Iris pigment epithelial cell (primary cell): ENCODE measurements at places on chromosomes 2 and 18.

DNA sequence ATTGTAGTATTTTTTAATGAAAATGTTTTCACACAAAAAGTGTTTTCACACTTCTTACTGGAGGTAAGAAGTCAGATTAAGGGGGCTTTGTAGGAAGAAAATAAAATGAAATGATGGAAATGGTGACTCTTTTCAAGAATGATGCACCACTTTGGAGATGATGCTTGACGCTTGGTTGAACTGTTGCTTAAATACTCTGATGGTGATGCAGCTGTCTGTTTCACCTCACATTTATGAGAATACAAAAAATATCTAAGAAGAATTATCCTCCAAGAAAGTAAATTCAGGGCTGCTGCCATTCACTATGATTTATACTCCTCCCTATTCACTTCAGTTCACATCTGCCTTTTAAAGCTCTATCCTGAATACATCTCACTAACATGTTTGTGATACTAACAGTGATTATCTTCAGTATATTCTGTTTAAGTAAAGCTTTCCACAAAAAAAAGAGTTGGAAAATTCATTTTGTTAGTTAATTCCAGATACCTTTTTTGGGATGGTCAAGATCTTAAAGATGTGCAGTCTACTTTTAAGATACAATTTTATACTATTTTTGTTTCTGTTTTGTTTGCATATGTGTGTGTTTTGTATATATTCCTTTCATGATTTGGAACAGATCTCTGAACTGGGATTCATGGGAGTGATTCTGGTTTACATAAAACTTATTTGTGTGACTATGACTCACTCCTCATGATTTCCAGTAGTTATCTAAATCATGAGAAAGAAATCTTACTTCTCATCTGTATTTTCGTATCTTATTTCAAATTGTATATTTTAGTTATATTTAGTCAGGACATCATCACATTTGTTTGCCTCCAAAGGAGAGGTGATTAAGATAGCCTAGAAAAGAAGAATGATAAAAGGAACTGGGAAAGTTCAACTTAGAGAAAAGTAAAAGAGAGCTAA, 53.1 kb downstream of the SLC39A10 start:
- DNase-seq: peak; percentile 86

GRCh38 chr18:22563164-22563583, 145.5 kb upstream of the CTAGE1 start:
- peak; percentile 96 for DNase-seq

- no peak for DNase-seq
Measured at GRCh38 chr2:222494104-222494739, 69.9 kb downstream of the SGPP2 start.

- no peak for DNase-seq
Measured at GRCh38 chr2:219087848-219088247, 27.1 kb upstream of the IHH start.
